ENCODE measurements at places on chromosomes 2 and 18.

DNA sequence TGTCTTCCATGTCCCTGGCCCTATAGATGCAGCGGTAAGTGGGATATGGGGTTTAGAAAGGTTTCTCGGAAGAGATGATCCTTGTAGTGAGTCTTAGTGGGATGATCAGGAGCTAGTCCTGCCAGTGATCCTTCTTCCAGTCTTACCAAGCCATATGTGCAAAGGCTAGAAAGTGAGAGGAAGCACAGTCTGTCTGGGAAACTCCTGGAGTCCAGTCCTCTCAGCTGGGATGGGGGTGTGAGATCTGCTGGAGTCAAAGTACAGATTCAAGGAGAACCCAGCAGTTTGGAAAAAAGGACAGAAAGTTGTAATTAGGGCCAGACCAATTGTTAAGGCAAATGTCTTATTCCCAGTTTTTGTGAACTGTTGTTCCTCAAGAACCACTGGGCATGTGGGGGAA lies 83.3 kb downstream of the LIMS1 start:
- no peak for DNase-seq

DNA sequence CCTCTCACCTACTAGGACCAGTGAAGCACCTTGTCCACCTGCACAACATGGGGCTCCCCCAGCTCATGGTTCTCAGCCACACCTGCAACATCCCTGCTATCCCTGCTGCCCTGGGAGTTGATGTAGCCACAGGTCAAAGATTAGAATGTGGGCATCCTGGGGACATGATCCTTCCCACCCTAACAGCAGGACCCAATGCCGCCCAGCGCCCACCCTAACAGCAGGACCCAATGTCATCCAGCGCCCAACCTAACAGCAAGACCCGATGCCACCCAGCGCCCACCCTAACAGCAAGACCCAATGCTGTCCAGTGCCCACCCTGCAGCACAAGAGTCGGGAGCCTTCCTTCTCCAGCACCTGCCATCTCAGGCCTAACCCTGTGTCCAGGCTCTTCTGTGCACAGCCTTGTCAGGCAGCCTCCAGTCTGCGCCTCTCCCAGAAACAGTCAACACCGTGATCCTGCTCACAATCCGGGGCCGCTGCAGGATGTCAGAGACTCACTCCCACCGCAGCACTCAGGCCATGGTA lies 237.3 kb upstream of the SALL3 start:
- no peak for DNase-seq

DNA sequence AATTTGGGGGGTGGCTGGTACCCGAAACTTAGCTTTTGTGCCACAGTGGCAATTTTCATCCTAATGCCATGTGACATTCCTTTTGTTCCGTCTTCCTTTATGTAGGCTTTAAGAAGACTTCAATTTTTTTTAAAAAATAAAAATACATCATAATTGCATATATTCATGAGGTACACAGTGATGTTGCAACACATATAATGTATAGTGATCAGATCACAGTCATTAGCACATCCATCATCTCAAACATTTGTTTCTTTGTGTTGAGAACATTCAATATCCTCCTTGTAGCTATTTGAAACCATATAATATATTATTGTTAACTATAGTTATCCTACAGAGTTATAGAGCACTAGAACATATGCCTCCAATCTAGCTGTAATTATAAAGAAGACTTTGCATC lies 6.0 kb upstream of the CLIP4 start:
- no peak for DNase-seq

DNA sequence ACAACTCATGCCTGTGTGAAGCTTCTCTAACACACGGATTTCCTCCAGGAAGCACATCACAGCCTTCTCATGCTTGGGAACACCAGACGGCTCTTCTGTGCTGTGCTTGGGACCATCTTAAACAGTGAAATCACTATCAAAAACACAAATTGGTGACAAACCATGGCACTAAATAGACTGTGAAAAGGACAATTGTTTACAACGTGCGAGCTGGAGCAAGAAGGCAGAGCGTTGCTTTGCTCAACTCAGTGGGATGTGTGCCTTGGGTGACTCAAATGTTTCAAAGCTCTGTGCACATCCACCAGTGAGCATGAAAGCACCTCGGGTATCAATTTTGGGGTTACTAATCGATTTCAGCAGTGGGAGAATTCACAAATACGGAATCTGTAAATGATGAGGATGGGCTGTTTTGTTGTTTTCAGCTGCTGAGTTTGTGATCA lies 182.4 kb upstream of the ARL4C start:
- no peak for DNase-seq

DNA sequence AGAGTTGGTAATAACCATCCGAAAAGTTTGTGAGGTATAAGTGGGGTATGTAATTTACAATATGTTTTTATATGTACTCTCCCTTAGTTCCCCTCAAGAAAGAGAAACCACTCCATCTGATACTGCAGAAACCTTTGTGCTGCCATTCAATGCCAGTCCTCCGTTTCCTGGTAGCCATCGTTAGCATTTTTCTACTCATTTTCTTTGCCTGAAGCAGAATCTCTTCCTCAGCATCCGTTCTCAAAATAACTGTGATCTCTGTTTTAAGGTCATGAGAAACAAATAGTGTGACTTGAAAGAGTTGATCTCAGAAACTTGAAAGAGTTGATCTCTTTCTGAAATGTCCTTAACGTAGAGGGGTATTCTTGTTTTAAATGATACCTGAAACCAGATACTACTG lies 996 bp downstream of the PTCD3 start:
- DNase-seq = no peak

DNA sequence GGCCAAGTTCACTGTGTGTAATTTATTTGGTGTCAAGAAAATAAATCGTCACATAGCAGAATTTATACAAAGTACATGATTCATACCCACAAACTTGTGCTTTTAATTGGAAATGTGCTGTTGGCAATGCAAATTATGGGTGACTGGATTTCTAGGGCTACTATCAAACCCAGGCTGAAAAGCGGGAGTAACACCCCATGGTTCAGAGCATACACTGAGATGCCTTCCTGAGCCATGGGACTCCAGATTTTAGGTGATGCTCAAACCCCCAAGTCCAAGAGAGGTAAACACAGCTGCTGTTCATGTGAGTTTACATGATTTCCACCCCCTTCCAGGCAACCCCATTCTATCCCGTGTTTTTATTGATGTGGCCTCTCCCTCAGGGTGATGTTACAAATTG lies 565.9 kb upstream of the ID2 start:
- no peak for DNase-seq

DNA sequence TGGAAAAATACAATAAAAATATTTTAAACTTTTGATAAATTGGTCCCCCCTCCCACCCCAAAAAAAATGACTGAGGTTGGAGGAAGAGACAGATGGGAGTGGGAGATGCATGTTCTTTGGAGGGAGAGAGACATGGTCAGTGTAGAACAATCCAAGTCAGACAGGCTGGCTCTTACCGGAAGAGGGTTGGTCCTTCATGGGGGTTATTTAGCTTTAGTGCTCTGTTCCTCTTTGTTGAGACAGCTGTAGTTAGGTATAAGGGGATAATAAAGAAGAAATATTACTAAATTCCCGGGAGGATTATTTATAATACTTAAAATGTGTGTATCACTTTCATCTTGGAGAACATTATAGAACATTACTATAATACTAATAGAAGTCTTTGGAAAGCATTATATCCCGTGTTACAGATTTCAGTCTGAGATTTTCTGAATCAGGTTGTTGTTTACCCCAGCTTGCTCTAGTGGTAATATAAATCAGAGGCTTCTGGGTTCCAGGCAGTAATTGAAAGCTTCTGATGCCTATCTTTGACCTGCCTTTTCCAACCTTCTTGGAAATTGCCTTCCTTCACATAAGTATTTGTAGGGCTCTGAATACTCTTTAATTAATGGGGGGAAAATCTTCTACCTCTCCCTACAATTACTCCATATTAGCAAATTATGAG lies 87.7 kb downstream of the SPTBN1 start:
- DNase-seq = no peak

GRCh38 chr2:3034856-3035255 lies 342.8 kb downstream of the EIPR1 start:
- no peak for DNase-seq

DNA sequence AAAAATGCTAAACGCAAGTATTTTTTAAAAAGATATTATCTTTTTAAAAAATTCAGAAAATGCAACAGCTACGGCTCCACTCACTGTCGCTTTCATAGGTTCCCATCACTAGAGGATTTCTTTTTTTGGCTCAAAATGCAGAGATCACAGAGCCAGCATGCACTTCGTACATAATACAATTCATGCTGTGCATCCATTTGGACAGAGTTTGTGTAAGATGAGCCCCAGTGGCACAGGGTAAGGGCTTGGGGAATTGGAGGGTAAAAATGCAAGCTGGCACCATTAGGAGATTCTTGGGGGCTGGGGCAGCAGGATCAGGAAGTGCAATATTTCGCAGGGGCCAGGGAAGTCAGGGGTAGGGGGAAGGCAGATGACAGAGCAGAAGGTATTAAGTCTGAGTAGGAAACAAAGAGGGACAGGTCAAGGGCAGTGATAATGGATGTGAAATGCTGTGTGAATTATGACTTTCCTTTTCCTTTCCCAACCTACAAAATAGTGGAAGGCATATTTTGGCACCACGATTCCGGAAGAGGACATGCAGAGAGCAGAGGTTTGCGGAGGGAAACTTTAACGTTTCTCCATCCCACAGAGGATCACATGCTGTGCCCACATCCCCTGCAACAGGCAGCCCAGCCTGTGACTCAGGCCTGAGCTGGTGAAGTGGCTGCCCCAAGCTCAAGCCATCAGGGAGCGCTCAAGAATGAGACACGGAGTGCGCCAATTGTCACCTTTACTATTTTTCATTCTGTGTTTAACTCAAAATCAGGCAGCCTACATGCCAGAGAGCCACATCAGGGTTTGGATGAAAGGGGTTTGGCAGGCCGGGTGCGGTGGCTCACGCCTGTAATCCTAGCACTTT lies 4.7 kb downstream of the CAPG start:
- peak; percentile 81 for DNase-seq

- peak; percentile 93 for DNase-seq
Measured at GRCh38 chr2:197198890-197199289, 111.7 kb downstream of the ANKRD44 start.

- no peak for DNase-seq
Measured at GRCh38 chr18:69725009-69725408, 222.7 kb downstream of the CD226 start.

DNA sequence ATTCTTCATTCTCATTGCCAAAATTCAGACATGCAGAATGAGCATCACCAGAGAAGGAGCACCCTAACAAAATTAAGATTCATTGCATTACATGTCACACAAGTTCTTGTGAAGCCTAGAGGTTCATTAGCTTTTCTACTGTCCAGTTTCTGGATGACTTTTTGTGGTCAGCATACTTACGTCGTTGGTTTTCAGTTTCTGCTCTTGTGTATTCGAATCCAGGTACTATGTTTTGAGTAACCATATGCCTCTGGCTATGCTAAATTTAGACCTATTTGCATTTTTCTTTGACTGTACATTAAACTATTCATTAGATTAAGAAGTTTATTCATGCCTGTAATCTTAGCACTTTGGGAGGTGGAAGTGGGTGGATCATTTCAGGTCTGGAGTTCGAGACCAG lies 251.3 kb downstream of the PARD3B start:
- peak; percentile 15 for DNase-seq

- DNase-seq = no peak
Measured at GRCh38 chr2:72665448-72665847, 160.4 kb downstream of the EXOC6B start.

DNA sequence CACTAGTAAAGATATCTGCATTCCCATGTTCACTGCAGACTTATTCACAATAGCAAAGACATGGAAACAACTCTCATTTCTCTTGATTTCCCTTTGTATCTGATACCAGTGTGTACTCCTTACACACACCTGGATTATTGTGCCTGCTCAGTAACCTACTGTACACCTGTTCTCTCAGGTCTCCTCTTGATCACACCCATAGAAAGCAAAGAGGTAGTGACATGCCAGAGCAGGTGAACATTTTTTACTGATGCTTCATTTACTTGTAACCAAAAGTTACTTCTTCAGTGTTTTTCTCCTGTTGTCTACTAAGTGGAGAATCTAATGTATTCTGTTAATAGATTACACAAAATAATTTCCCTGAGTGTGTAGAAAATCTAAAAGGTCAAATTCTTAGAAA lies 46.8 kb downstream of the CDH19 start:
- no peak for DNase-seq

- DNase-seq = no peak
Measured at GRCh38 chr2:46381871-46382270, 84.7 kb downstream of the EPAS1 start.

DNA sequence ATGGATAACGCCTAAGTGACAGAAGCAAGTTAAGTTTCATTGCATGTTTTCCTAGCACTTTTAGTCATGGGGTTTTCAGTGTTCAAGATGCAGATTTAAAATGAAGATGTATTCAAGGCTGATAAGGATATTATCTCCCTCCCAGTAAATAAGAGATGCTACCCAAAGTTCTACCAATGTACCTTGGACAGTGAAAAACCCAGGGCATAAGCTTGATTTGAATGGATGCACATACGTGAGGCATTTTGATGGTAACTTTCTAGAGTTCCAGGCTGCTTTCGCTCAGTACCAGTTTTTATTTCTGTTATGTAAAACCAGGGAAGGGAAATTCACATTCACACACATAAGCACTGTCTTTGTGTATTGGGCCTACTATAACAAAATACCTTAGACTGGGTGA lies 90.3 kb downstream of the STK39 start:
- DNase-seq = no peak

DNA sequence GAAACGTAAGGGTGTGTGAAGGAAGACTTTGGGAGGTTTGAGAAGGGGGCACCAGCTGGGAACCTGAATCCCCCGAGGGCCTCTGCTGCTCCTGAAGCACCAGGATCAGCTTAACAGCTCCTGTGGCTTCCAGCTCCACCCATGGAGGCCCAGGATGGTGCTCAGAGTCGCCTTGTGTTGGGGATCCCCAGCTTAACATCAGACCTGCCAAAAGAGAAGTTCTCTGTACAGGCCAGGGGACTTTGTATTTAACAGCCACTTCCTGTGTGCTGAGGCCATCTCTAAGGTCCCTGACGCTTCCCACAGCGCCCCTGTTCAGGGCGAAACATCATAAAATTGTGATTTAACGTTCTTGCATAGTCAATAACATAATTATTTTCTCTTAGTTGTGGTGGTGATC lies 77.5 kb downstream of the NCK2 start:
- DNase-seq = peak; percentile 8
